BJ (cell line): ENCODE measurements at places on chromosomes 1 and 21. TPM values are rescaled to one million over a fixed set of nuclear protein-coding genes. Genes with fewer than 3 reads are reported as not detected.
A peak's percentile ranks its signal among the peaks of the same experiment; 100 is the strongest.

DNA sequence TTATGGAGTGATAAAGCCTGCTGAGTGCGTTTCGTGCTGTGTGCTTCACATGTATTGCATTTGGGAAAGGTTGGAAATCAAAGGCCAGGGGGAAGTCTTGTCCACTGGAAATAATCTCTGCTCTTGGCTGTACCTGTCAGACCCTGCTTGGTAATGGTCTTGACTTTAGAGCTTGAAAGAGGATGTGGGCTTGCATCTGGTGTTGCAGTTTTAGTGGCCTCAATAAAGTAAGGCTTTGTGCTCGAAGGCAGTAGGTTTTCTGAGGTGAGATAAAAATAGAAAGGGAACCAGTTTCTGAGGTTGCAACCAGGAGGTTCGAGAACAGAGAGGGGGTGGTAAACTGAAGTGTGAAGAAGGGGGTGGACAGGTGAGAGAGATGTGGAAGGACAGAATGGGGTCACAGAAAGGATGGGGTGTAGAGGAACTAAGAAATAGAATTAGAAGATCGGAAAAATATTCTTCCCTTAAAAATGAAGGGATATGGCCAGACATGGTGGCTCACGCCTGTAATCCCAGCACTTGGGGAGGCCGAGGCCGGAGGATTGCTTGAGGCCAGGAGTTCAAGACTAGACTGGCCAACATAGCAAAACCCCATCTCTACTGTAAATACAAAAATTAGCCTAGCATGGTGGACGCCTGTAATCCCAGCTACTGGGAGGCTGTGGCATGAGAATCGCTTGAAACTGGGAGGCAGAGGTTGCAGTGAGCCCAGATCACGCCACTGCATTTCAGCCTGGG, 1.5 kb downstream of the S100PBP start:
- no peak for DNase-seq

GRCh38 chr1:158613764-158614163, 8.7 kb downstream of the OR10Z1 start:
- DNase-seq, result no peak

GRCh38 chr1:87169263-87169910, 159.3 kb upstream of the LMO4 start:
- no peak for DNase-seq

DNA sequence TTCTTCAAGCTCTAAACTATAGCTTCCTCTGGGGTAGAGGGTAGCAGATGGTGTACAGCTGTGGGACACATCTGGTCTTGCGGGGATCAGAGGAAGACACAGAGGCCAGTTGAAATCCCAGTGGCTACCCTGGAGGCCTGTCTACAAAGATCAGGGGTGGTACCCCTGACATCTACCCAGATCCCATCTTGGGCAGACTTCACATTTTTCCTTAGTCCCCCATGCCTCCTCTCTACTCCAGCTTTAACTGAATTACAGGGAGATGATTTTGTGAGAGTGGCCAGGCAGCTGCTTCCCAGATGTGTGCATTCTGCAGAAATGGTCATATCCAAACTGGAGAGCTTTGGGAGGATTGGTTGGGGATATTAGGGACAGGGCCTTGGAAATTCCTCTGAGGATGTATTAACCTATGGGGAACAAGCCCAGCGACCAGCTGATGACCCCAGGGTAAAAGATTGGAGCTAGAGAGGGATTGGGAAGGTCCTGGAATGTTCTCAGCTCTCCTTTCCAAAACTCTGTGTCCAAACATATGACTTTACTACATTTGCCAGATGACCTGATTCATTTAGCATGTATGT, 9.6 kb upstream of the CD34 start:
- no peak for DNase-seq

- no peak for DNase-seq
These were observed 1.0 kb upstream of the PPIE start for GRCh38 chr1:39737546-39738169.

DNA sequence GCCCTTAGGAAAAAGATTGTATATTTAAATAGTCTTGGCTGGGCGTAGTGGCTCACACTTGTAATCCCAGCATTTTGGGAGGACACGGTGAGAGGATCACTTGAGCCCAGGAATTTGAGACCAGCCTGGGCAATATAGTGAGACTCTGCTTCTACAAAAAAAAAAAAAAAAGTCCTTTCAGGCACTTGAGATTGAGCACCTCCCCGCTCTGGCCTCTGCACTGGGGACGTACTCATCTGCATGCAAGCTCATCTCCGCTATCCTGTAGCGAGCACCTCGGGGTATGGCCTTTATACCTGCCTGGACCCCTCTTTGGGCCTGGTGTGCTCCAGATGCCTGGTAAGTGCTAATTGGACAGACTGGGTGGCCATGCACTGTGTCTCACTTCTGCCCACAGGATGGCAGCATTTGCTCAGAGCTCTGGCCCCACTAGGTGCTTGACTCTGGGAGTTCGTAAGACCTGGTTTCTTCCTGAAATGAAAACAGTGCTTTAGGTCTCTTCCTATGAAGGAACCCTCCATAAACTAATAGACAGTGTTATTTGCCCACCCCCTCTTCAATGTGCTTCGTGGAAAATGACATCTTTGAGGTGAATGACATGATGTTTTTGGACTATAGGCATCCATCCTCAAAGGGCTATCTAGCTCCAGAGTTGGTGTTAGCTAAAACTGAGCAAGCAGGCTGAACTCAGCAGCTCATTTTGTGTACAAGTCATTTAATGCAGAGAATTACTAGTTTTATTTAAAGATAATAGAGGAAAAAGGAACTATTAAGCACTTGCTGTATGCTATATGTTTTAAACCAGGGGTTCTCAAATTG, 61.7 kb upstream of the ADAR start:
- DNase-seq, result peak; percentile 4

GRCh38 chr1:27872059-27872801, at the start of gene THEMIS2:
THEMIS2 (plus strand) TSS chr1:27872544; CDS start chr1:27872572, 28 bp downstream.
- no peak for DNase-seq

- no peak for DNase-seq
These were observed 61.6 kb upstream of the SPAG17 start for GRCh38 chr1:118246646-118247045.

GRCh38 chr1:45557422-45557944, 6.9 kb downstream of the AKR1A1 start:
- DNase-seq, result no peak

GRCh38 chr1:53982763-53983104, 35.3 kb downstream of the LDLRAD1 start:
- no peak for DNase-seq

- no peak for DNase-seq
These were observed 1.3 kb downstream of the CATSPER4 start for GRCh38 chr1:26191739-26192138.

GRCh38 chr21:19239696-19240095, 836.1 kb upstream of the TMPRSS15 start:
- no peak for DNase-seq

FBXO44 gene
- 15.1 and 24.4 TPM in 2 replicates for polyA plus RNA-seq

CATSPERE gene
- polyA plus RNA-seq, result 0.20 and 0.65 TPM in 2 replicates

ARHGEF16 gene
- polyA plus RNA-seq, result 0.04 TPM in 2 replicates

DHCR24 gene
- 43.3 and 75.0 TPM in 2 replicates for polyA plus RNA-seq
